ENCODE measurements at places on chromosomes 1 and 21.

- DNase-seq = no peak
These were observed 16.1 kb downstream of the H6PD start for GRCh38 chr1:9250411-9251381.

- peak; percentile 55 for DNase-seq
These were observed 276.4 kb upstream of the B3GALT2 start for GRCh38 chr1:193462629-193463320.

DNA sequence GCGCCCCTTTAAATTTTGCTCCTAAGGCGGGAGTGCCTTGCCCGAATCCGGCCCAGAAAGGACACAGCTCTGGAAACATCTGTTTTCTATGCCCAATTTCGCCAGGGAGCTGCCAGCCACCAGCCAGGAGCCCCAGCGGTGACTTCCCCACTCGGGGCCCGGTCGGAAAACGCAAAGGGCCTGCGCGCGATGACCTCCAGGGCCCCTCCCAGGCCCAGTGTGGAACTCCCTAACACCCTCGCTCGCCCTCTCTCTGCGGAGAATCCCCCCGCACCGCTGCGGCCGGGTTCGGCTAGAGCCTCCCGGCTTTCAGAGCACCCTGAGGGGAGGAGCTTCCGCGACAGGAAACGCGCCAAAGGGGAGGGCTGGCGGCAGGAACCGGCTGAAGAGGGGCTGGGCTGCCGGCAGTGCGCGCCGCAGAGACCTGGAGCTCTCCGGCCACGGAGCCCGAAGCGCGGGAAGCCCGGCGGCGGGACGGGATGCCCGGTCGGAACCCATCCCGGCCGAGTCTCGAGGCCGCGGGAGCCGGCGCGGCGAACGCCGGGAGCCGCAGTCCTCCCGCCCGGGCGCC, 505 bp downstream of the CLSPN start:
- DNase-seq = peak; percentile 22

GRCh38 chr1:1861339-1861730, 29.6 kb downstream of the GNB1 start:
- DNase-seq = no peak

DNA sequence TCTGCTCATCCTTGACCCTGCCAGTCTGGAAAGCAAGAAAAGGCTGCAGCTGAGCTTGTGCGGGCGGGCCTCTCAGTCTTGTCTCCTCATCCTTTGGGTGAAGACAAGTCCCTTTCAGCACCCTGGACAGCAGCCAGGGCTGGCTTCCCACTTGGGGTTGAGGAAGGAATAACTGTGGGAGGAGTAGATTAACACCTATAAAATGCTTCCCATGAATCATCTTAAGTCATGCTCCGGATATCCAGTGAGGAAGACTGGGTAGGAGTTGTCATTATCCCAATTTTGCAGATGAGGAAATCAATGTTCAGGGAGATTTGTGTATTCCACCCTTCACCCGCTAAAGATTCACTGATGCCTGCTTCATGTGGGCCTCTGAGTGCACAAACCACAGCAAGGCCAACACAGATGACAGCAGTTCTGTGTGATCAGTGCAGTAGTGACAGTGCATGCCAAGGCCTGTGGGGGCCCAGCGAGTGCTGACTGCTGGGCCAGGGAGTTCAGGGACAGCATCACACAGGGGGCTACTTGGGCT, 20.1 kb upstream of the COL16A1 start:
- no peak for DNase-seq

DNA sequence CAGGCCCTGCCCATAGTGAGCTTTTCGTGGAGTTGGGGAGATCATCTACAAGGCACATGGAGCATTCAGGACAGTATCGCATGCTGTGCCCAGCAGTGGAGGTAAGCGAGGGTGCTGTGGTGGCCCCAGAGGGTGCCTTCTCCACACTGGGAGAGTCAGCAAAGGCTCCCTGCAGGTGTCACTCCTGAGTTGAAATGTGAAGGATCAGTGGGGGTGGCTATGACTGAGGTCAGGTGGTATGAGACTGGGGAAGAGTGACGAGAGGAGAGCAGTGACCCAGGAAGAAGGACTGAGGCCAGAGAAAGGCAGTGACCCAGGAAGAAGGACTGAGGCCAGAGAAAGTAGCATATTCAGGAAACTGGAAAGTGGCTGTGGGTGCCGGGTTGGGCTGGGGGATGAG, 53.0 kb downstream of the SPAG17 start:
- DNase-seq = no peak

DNA sequence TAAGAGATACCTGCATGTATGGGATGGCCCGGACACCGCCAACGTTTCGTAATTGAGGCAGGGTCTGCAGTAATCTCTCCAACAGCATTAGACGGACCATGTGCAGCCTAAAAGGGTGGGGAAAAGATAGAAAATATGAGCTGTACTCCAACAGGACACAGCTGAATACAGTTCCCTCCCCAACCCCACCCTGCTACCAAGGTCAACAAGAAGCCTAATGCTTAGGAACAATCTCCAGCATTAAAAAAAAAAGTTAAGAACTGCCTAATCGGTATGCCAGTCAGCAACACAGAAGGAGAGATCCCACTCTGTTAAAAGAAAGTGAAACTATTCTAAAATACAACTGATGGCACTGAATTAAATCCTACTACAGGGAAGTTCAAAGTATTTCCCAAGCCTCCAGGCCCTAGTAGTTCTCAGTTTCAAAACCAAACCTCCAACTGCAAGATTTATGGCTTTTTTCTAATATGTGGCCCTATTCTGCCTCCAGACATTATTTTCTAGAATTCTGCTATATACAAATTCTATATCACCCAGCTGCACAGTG, 81.0 kb downstream of the UBR4 start:
- no peak for DNase-seq

- DNase-seq = no peak
These were observed 41.2 kb downstream of the SKI start for GRCh38 chr1:2269193-2269921.

DNA sequence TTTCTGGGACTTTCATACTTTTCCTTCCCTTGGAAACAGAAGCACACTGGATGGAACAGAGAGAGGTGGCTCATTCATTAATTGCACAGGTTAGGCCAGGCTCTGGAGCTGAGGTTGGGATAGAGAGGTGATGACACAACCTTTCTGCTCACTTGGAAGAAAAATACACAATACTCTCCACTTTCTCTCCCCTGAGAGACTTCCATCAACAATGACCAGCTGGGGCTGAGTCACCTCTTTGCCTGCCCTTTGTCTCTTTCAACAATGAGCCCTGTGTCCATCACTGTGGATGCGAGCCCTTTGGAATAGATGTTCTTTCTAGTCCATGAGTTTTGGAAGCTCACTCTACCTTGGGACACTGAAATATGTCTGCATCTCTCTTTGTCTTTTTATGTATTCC, 43.1 kb downstream of the ATP2B4 start:
- no peak for DNase-seq

- DNase-seq = no peak
These were observed 10.9 kb upstream of the IFI16 start for GRCh38 chr1:158998781-158999161.

DNA sequence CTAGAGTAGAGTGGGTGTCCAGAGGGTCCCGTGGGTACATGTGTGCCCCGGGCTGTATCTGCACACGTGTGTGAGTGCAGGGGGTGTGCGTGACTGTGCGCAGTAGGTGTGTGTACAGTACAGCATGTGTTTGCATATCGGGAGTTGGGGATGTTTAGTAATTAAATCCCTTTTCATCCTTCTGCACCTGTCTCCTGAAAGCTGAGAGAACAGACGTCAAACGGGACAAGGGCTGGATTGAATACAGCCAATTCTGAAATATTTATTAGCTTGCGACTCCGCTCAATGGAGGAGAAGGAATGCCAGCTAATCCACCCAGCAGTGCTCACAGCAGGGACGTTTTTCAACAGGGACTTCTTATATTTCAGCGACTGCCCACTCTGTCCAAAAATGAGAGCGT, 44.7 kb upstream of the CASZ1 start:
- DNase-seq = no peak

- no peak for DNase-seq
These were observed 76.1 kb upstream of the SIPA1L2 start for GRCh38 chr1:232705815-232706575.

DNA sequence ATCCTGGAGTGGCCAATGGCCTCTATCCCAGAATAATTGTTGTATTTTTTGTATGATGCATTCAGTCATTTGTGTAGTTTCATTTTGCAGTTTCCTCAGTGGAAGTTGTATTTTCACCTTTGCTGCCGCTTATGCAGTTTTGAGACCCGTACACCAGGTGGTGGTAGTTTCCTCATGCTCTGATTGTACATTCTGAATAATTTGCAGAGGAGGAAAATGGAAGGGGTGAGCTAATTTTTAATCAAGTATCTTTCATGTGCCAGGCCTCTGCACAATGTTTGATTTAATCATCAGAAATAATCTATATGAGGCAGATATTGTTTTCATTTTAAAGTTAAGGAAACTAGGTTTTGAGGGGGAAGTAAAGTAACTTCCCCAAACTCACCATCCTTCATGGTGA, 29.5 kb downstream of the HLX start:
- no peak for DNase-seq

GRCh38 chr1:205774198-205775014, 876 bp downstream of the RAB29 start:
- DNase-seq = no peak

- DNase-seq = no peak
These were observed 151.5 kb downstream of the FCRL5 start for GRCh38 chr1:157400766-157401165.

DNA sequence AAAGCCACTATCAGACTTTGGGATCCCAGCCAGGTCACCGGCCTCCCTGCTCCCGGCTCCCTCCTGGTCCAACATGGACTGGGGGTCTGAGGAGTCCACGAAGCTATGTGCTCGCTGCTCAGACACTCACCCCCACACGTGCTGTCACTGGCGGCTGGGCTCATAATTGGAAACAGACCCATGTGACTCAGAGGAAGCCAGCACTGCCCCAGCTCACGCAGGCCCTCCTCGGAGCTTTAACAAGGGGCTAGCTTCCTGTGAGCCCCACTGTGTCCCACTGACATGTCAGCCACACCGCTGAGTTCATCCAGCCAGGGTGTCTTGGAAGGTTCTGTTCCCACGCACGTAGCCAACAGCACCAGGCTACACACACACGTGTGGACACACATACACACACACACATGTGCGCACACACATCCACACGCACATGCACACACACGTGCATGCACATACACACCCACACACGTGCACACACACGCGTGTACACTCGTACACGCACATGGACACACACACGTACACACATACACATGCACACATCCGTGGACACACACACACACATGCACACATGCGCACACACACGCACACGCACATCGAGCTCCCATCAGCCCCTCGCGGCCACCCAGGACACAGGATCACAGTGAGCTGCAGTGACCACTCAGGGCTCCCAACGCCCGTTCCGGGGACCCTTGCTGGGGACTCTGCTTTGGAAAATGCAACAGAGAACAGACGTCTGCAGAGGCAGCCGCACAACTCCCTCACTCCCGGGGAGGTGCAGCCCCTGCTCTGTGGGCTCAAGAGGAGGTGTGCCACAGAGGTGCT, 18.4 kb upstream of the COL6A2 start:
- no peak for DNase-seq

DNA sequence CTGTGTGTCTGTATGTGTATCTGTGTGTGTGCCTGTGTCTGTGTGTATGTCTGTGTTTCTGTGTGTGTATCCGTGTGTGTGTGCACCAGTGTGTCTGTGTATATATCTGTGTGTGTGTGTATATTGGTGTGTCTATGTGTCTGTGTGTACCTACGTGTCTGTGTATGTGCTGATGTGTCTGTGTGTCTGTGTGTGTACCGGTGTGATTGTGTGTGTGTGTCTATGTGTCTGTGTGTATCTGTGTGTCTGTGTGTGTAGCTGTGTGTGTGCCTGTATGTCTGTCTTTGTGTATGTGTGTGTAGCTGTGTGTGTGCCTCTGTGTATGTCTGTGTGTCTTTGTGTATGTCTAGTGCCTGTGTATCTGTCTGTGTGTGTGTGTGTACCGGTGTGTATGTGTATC, 32.0 kb downstream of the CAMK2N1 start:
- DNase-seq = no peak

DNA sequence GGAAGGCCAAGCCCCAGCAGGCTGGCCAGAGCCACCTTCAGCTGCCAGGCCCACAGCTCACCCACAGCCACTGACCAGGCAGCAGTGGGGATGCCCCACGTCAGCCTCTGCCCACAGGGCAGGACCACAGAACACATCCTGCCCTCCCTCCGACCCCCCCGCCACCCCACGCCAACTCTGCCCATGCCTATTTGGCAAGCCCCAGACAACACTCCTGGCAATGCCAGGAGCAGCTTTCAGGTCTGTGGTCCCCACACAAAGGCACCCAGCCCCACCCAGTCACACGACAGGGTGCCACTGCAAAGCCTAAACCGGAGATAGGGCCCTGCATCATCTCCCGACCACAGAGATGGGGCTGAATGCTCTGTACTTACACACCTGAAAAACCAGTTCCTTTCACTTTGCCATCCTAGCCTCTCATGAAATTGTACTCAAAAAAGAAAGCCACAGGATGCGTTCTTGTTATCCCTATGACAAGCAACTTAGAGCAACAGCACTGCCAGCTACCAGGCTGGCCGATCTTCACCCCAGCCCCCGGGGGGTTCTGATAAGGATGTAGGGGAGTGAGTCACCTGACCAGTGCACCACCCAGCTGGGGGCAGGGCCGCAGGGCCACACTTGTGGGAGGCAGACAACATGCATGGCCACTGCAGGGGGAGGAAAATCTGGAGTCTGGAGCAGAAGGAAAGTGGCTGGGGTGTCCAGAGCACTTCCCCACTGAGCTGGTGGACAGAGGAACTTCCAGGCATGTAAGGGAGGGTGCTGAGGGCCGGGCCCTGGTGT, 36.2 kb downstream of the UBE2G2 start:
- DNase-seq = no peak

- DNase-seq = no peak
These were observed 42.4 kb downstream of the RIMS3 start for GRCh38 chr1:40622936-40623629.

- no peak for DNase-seq
These were observed 408.0 kb upstream of the KAZN start for GRCh38 chr1:14190508-14190907.

- DNase-seq = no peak
These were observed 18.3 kb upstream of the PHTF1 start for GRCh38 chr1:113777561-113777960.

DNA sequence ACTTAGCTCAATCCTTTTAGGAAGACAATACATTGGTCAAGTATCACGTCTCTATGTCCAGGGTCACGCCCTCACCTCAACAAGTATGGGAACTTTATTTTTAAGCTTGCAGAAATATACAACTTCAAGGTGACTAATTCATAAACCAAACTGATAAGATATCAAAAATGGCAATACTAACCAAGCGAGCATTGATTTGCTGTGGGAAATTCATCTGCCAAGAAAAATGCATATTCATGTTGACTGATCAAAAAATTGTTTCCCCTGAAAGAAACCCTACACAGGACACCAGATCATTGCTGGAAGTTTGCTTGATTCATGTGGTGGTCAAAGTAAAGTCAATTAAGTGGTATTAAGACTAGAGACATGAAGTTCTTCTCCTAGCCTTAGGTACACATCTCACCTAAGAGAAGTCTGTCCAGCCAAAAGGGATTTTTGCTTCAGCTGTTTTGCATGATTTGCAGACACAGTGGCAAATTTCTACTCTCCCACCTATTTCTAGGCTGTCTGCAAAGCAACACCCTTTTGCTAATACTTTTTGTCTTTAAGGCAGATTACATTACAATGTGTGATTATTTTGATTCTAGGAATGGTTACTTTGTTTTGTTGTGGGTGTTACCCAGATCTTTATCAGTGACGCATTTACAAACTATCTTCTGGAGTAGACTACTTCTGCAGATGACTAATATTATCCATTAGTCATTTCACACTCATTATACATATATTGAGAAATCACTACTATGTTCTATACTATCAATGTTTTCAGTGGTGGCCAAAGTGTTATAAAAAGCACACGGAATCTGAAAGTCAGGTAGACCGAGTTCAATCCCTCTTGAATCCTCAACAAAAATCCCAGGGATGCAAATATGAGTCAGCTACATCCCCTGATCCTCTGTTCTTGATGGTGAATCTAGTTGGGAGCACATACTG, 12.4 kb downstream of the SAMSN1 start:
- DNase-seq = no peak
